ENCODE measurements at places on chromosomes 5 and 9.

DNA sequence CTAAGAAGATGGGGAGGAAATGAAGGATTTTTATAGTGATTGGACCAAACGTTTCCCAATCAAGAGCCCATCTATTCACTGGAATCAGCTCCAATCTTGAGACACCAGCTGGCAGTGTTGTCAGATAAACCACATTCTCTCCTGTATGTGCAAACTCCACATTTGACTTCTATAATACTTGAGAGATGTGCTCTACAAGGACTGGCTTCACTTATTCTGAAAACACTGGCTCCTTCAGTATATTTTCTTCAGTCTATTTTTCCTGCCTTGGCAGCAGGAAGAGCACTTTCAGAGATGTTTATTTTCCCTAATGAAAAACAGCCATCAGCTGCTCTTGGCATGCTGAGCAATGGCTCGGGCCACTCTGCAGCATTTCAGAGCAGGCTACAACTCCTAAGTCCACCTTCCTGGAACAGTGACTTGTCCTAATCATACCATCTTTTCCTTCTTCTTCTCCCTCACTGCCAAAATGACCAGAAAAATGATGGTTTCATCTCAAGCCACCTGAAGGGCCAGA lies 96.9 kb upstream of the FSTL4 start:
- DNase-seq: no peak

DNA sequence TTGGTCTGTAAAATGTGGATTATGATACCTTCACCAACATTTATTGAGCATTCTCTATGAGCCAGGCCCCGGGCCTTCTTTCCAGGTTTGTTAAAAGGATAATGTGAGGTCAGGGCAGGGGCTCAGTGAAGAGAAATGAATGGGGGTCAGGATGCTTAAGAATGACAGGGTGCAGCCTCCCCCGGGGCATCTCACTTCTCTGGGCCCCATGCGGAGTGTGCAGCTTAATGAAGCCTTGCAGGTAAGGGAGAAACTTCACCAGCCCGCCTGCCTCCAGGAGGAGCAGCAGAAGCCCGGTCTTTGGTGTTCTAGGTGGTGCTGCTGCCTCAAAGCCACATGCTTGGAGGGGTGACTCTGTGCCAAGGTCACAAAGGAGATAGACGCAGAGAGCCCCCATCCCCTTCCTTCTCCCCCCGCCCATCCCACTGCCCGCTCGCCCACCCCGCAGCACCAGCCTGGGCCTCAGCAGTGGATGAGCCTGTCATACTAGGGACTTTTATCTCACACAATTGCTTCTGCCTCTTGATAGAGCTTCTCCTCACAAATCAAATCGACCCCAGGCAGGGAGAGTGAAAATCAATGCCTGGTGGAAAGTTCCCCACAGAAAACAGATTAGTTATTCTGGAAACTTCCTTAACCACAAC lies 244.8 kb downstream of the PBX3 start:
- DNase-seq: no peak

DNA sequence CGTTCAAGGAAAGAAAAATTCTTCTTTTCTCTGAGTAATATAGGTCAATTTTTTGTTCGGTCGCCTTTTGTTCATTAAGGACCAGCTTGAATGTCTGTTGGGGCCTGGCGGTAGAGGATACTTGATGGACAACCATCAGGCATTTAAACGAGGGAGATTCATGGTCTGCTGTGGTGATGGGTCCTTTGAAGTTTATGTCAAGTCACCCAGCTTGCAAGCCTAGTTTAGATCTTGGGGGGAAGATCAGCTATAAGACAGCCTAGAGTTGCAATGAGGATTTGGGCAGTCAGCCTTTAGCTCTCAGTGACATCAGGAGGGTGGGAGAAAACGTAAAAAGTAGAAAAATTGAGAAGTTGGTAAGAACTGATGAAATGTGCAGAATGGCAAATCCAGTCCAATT lies 80.2 kb upstream of the SPRY4 start:
- DNase-seq: no peak

DNA sequence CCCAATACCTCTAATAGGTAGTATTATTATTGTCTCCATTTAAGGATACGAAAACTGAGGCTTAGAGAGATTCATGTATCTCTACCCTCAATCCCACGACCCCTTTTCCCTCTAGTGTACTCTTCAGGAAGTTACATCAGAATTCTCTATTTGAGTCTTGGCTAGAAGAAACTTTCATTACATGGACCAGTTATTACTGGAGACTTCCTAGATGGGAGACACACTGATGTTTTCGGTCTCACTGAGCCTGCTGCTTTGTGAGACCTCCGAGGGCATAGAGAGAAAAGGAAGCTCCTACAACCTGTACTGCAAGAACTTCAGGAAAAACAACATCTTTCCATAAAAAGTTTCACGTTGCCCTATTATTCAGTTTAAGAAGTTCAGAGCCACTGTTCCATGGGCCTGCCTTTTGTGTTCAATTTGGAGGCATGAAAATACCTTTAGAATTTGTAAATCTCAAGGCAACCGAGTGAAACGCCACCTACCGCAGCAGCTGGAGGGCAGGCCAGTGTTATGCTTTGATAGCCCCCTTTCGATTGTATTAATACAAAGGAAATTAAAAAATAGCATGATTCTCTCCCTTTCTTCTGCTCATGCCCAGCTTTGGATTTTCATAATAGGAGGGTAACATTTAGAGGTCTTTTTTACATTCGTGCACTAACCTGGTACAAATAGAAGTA lies 223.3 kb downstream of the EBF1 start:
- DNase-seq: no peak

GRCh38 chr9:8905731-8906130 lies 1106.2 kb upstream of the DMAC1 start:
- no peak for DNase-seq

GRCh38 chr5:135729321-135729786 lies 105.1 kb upstream of the SLC25A48 start:
- no peak for DNase-seq

- DNase-seq: no peak
These were observed at the start of gene FBN2 for GRCh38 chr5:128538000-128538249. TSS of gene FBN2 (minus strand) at chr5:128538245. CDS start at chr5:128537603, 642 bp downstream.

- no peak for DNase-seq
These were observed 71.5 kb upstream of the ERBIN start for GRCh38 chr5:65854925-65855324.

DNA sequence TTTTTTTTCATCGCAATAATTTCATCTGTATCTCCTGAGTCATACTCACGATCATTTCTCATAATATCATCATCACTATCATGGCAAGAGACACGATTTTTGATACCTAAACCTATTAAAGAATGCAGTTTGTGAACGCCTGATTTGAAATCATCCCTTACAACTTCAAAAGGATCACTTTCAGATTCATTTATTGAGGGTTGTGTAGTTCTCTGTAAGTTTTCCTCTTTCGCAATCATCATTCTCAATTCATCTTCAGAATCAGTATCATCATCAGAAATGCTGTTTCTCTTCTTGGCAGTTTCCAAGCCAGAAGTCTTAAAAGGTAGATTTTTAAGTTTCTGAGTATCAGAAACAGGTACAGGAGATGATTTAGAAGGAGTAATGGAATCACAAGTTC lies 9.7 kb downstream of the NOL8 start:
- no peak for DNase-seq

DNA sequence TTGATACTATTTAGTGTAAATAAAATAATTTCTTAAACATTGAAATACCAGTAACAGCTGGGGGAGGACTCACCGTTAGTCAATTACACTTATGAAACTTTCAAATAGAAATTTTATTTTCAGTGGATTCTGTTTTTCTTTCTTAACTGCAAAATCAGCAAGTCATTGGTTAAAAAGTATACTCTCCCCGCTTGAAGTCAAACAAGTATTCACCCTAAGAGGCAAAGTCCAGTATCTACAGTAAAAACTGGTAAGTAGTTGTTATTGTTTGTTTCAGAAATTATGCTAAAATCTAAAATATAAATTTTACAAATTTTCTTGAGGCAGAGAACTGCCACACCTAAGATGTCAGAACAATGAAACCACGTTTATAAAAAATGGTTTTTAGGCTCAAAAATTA lies 22.4 kb downstream of the NREP start:
- no peak for DNase-seq

GRCh38 chr5:119363936-119364335 lies 8.1 kb downstream of the TNFAIP8 start:
- DNase-seq: no peak

DNA sequence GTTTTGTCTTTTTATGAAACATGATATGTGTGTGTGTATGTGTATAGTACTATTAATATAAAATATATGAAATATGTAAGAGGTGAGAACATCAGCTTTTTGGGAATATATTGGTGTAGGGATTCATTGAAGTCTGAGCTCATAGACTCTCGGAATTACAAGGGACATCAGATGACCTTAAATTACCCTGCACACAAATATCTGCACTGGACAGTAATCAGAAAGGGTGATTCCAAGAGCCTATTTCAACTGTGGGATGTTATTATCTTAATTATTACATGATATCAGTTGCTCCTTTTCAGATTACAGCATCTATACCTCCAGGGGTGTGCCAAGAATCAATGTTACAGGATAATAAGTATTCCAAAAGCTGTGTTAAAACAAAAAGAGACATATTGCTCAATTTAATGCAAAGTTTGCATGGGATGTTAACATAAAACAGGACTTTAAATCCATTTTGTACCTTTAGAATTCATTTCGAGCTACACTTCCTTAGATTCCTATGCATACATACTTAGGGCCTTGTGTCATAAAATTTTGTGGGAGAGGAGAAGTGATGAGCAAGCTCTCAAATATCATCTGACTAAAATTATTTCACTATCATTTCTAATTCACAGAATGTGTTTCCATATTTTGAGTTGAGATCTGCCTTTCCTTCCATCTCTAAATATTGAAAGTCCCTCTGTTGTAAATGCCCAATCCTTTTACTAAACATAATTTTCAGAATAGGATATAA lies 365.2 kb downstream of the BRINP1 start:
- DNase-seq: no peak

- DNase-seq: no peak
These were observed 608.9 kb downstream of the IRX1 start for GRCh38 chr5:4204276-4205141.

DNA sequence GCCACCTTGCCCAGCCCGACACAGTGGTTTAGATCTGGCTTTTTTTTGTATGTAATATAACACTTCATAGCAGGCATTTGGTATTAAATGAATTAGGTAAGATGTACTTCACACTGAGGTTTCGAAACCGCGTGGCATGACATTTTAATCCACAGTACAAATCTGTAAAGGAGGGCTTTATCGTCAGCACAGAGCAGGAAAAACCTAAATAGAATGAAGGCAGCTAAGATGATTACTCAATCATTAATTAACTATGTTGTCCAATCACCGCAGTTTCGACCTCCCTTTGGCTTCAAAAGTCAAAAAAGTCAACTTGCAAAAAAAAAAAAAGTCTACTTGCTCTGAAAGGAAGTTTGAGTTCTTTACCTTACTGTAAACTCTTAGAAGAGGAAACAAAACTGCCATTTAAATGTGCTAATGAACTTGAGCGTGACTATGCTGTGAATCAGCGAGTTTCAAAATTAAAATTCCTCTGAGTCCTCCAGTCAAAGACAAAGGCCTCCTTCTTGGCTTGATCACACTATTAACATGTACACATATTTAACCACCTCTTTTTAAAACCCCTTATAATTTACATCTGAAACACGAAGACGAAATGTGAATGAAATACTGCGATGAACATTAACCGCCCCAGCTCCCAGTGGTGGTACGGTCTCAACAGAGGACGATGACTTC lies 698 bp upstream of the SEC24A start:
- peak; percentile 43 for DNase-seq

- no peak for DNase-seq
These were observed at the start of gene LMX1B for GRCh38 chr9:126613651-126614050. TSS of gene LMX1B (plus strand) at chr9:126613928. CDS start at chr9:126614450, 522 bp downstream.

DNA sequence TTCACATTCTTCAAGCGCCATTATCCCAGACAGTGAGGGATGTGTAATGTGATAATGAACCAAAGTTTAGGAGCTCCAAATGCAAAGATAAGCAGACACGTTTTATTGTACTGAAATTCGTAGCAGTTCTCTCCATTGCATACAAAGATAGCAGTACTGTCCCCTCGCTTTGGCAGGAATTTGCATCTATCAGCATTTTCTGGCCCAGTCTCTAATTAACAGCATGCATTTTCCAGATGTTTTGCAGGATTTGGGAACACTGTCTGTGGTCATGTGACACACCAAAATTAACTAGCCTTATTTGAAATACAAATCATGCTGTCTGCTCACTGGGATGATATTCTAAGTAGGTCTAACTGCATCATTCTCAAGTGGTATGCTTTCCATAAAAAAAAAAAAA lies 235.9 kb upstream of the TRPM3 start:
- DNase-seq: no peak

DNA sequence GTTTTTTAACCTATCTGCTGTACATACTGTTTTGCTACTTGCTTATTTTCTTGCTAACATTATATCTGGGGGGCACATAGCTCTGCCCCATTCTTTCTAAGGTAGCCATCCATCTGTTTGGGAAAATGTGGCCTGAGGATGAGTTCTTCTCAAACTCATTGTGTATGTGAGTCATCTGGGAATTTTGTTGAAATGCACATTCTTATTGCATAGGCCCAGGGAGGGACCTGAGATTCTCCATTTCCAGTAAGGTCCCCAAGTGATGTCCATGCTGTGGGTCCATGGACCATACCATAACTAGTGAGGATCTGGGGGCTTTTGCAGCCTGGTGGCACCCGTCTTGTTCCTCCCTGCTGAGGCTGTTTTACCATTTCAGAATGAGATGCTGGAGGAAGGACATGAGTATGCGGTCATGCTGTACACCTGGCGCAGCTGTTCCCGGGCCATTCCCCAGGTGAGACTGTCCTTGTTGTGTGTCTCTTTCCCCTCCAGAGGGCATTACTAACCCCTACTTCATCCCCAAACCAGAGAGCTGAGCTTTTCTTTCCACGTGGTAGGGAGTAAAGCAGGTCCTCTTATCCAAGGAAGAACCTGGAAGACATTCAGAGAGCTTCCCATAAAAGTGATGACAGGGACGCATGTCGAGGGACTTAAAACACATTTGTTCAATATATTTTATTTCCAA lies 28.6 kb downstream of the CYFIP2 start:
- DNase-seq: no peak

GRCh38 chr9:124000784-124001457 lies 10.6 kb upstream of the LHX2 start:
- DNase-seq: no peak

DNA sequence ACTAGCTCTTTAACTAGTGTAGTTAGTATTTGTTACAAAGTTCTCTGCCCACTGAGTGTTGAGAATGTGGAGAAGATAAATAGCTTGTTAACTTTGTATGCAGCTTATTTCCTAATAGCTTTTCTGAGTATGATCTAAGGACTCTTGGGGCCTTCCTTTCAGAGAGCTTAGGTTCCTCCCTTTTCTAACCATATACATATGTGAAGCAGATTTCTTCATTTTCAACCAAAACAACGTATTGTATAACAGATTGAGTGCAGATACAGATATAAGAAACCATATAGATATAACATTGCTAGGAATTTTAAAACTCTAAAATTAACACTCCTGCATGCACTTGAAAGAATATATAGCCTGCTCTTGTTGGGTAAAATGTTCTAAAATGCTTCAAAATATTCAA lies 70.4 kb downstream of the SCAMP1 start:
- DNase-seq: no peak
